ENCODE measurements at places on chromosomes 5 and 9.

DNA sequence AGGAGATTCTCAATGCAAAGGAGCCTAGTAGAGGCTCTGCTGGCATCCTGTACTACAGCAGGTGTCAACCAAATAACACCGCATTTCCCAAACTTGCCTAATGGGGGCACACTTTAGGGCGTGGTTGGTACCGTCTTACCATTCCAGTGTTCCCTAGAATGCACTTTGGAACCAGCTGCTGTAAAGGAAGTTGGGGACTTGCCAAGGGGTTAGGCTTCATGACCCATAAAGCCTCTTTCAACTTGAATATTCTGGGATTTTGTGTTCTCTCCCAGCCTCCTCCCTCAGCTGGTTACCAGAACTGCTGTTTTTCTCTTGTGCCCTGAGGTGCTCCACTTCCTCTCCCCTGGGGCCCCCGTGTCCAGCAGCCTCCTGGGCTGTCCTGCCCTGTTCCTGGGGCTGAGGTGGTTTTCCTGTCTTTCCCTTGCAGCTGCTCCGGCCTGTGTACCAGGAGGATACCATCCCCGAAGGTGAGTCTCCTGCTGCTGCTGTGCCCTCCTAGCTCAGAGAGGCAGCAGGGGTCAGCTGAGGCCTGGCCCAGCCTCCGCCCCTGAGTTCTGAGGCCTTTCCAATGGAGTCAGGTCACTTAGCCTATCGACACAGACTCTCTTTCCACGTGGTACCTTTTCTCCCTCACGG, 44.7 kb downstream of the RGS3 start:
- DNase-seq: no peak

GRCh38 chr9:68507130-68507805, 33.4 kb downstream of the TMEM252 start:
- peak; percentile 37 for DNase-seq

DNA sequence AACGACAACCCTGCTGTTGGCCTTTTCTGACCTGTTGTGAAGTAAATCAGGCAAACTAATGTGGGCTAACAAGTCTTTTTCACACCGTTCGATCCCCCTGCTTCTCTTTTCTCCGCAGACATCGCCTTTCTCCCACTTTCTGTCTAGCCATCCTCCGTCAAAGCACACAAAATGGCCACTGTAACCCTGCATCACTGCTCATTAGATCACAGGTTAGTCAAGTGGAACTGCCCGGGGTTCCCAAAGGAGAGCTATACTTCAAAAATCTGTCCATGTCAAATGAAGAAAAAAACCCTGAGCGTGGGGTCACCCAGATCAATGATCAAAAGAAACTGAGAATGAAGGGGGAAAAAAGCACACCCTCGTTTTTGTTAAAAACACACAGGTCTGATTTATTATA, 212.1 kb downstream of the ARL15 start:
- DNase-seq: no peak

DNA sequence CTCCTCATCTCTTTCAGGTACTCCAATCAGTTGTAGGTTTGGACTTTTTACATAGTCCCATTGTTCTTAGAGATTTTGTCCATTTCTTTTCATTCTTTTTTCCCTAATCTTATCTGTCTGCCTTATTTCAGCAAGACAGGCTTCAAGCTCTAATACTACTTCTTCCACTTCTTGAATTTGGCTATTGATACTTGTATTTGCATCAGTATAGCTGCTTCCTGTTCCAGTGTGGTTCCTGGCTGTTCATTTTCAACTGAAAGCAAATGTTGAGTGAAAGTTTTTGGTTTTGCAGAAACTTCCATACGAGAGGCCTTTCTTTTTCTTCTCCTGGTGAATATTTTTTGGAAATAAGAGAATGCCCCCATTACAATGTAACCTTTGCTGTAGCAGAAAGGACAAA, 12.0 kb upstream of the IFNA1 start:
- DNase-seq: no peak

- DNase-seq: no peak
Observed at GRCh38 chr5:126694403-126694802, 82.5 kb upstream of the LMNB1 start.

- DNase-seq: no peak
Observed at GRCh38 chr5:132150565-132150964, 77.0 kb downstream of the CSF2 start.

Measured in GM12865 (cell line).